ENCODE measurements at places on chromosomes 2 and 18.

DNA sequence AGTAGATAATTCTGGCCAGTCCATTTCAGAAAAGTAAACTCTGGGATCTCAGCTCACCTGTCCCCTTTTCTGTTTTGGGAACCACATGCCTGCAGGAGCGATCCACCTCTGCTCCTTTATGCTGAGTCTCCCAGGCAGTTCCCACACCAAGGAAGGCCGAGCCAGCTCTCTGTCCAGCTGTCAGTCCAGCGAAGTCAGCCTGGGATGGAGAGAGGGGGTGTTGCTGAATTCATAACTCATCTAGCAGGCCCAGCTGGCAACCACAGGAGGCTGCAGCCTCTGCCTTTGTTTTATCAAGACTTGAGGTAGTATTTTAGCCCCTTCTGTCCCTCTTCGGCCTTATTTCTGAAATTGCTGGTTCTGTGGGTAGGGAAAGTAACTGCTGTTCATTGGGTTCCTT is 209.9 kb downstream of the ARL4C start:
- DNase-seq: no peak

DNA sequence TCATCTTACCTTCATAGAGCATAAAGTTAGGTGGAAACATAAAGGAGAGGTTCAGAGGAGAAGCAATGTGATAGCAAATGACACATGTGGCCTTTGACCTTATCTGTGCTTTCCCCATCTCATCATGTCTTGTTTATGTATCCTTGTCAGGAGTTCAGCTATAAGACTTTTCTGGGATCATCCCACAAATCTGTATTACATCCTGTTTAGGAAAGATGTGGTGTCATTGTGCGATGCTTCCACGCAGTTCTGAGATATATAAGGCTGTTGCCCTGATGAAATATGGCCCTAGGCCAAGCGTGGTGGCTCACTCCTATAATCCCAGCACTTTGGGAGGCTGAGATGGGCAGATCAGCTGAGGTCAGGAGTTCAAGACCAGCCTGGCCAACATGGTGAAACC is 15.5 kb upstream of the MGAT5 start:
- no peak for DNase-seq

- DNase-seq: no peak
Measured at GRCh38 chr2:21268197-21268877, 144.6 kb downstream of the TDRD15 start.

DNA sequence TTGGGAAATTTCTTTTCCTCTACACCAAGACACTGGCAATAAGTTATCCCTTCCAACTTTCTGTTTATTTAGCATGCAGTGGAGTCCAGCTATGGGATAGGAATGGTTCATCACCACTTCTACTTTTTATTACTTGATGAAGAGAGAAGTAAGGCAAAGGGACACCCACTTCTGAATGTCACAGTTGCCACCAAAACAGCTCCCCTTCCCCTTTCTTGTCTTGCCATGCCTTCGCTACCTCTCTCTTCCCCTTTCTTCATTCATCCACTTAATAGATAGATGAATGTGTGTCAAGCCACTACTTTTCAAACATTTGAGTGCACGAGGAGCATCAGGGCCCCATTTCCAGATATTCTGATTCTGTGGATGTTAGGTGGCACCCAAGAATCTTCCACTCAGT is 59.6 kb downstream of the KCTD18 start:
- DNase-seq: no peak

DNA sequence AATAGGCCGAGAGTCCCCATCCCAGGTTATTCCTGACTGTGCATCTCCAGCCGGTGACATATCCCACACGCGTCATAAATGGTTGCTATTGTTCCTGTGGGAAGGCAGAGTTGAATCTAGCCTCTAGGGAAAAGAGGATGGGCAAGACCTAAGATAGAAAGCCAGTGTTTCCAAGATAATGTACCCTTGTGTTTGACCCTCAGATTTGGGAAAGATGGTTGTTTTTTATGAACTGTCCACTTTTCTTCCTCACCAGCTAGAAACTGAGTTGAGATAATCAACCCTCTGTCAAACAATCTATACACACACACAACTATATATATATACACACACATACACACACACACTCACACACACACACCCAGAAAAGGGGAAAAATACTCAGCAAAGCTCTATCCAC is 131.0 kb downstream of the PRKCE start:
- no peak for DNase-seq

GRCh38 chr18:76756531-76757253 is 65.7 kb upstream of the ZNF236 start:
- DNase-seq: no peak

DNA sequence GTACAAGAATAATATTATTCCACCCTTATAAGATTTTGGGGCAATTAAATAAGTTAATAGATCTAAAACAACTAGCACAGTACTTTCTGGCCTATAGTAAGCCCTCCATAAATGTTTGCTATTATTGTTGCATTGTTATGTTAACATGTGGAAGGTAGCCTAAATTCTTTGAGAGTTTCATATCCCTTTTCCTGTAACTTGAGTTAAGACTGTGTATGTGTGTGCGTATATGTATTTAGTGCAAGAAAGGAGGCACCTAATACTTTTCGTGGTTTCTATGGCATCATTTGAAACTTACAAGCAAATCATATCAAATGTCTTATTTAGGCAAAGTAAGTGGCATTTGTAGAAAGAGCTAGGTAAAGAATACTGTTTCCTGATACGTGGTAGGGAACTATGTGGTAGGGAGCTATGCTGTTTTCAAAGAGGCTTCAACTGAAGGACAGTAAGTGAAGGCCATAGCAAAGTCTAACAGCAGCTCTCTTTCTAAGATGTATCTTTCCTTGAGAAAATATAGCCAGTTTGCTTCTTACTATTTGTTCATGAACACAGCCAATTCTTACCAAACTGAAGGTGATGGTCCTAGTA is 36.8 kb upstream of the C2orf74 start:
- DNase-seq: no peak

DNA sequence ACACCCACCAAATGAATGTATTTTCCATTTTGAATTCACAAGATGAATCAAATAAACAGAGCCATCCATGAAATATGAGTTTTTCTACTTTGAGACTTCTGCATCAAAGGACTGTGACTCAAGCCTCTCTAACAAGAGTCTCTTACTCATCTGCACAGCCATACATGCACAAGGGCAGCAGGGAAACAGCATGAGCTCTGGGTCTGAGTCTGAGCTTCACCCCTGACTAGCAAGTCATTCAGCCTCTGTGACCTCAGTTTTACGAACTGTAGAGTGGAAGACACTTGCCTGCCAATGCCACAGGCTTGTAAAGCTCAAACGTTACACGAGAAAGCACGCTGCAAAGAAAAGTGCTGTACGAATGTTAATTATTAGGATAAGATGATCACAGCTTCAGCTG is 42.9 kb downstream of the MREG start:
- no peak for DNase-seq

DNA sequence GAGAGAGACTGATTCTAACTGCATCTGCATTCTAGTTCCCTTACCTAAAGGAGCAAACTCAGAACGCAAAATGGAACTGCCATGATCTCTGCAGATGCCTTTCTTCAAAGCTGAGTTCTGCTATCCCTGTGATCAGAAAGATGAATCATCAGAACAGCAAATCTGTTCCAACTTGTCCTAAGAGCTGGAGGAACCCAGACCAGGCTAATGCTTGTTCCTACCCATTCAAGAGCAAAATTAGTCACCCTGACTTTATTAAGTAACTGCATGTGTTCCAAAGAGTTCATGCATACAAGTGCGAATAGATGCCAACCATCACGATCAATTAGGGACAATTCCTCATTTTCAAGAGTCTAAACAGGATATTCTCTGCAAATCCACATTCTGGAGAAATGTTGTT is 46.5 kb downstream of the MBP start:
- DNase-seq: no peak

- DNase-seq: no peak
Measured at GRCh38 chr18:46158499-46158898, 54.3 kb downstream of the HAUS1 start.

GRCh38 chr2:75539955-75540716 is 20.6 kb downstream of the EVA1A start:
- DNase-seq: no peak

- DNase-seq: no peak
Measured at GRCh38 chr18:11021477-11021876, 127.9 kb downstream of the PIEZO2 start.

- DNase-seq: no peak
Measured at GRCh38 chr2:56449002-56449431, 265.2 kb downstream of the CCDC85A start.

GRCh38 chr18:5853253-5853652 is 42.1 kb downstream of the TMEM200C start:
- DNase-seq: no peak

- DNase-seq: no peak
Measured at GRCh38 chr2:35063836-35064235, 1291.7 kb upstream of the CRIM1 start.

GRCh38 chr2:11744631-11745394 is 1.6 kb upstream of the LPIN1 start:
- no peak for DNase-seq

DNA sequence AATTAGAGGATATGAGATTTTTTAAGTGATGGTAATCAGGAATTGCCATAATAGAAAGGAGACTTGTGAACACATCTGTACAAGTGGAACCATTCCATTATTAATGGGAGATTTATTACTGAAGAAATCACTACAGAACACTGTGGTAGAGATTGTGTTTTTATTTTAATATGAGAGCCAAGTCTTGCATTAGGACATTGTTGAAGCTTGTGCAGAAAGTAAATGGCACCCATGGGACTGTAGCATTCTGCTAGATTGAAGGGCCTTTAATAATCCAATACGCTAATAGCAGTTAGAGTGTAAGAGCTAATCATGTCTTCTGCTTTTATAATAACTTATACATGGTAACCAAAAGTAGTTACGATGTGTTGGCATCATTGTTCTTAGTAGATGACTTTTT is 83.6 kb downstream of the VRK2 start:
- no peak for DNase-seq

- DNase-seq: no peak
Measured at GRCh38 chr18:57278933-57279332, 73.4 kb upstream of the ST8SIA3 start.

- DNase-seq: no peak
Measured at GRCh38 chr2:58594175-58594574, 353.1 kb upstream of the FANCL start.

DNA sequence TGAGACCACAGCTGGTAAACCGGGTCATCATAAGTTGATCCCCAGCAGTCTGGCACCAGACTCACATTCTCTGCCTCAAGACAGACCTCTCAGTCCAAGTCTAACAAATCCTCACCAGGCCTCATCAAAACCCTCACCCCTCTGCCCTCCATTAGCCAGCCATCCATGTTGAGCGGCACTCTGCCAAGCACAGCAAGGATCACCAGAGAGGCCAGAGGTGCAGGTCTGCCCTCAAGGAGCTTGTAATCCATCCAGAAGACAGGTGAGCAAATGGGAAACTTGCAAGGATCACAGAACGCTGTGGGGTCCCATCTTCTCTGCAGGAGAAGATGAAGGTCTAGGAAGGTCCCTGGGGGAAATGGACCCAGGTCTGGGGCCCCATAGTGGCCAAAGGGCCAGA is 63.6 kb downstream of the TNS1 start:
- no peak for DNase-seq

GRCh38 chr2:17600556-17601204 is 60.2 kb downstream of the VSNL1 start:
- no peak for DNase-seq

DNA sequence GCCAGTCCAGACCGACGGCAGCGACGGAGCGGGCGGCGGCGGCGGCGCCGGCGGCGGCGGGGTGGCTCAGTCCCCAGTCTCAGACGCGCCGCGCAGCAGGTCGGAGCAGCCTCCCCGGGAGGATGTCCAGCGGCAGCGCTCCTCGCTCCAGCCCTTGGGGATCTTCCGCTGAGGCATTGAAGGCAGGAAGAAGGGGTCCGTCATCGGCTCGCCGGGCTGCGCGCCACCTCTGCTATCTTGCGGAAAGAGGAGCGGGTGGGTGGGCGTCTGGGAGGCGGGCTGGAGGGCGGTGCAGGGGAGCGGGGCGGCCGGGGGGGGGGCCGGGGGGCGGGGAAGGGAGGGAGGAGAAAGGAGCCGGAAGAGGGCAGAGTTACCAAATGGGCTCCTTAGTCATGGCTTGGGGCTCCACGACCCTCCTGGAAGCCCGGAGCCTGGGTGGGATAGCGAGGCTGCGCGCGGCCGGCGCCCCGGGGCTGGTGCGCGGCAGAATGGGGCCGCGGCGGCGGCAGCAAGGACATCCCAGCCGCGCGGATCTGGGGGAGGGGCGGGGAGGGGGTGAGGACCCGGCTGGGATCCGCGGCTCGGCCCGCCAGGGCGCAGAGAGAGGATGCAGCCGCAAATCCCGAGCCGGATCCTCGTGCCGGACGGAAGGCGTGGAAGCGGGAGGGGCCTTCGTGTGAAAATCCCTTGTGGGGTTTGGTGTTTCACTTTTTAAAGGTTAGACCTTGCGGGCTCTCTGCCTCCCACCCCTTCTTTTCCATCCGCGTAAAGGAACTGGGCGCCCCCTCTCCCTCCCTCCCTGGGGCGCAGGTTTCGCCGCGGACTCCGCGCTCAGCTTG is at the start of gene NETO1:
Gene NETO1 (minus strand): TSS at position 242 of the 839 bp plus-strand sequence. CDS start 696 bp downstream, outside the sequence.
- DNase-seq: no peak

DNA sequence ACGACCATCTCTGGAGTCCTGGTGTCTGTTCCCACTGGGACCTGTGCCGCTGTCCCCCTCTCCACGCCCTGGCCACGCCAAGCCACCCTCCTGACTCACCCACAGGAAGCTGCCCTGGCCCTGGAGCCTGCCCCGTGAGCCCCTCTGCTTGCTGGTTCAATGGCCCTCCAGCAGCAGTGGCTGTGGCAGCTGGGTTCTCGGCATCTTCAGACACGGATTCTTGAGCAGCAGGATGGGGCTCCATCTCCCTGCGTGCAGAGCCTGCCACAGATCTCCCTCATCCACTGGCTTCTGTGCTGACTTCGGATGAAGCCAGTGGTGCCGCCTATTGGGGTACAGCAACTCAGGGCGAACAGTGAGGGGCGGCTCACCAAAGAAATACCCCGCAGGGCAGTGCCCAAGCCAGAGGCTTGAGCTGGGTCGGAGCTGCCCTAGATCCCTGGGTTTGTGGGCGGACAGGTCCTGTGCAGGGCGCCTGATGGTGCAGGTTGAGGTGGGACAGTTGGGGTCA is 14.0 kb downstream of the CAPN10 start:
- no peak for DNase-seq

- DNase-seq: no peak
Measured at GRCh38 chr2:152600697-152601096, 116.6 kb downstream of the PRPF40A start.

GRCh38 chr2:98479959-98480524 is 35.4 kb downstream of the INPP4A start:
- no peak for DNase-seq

DNA sequence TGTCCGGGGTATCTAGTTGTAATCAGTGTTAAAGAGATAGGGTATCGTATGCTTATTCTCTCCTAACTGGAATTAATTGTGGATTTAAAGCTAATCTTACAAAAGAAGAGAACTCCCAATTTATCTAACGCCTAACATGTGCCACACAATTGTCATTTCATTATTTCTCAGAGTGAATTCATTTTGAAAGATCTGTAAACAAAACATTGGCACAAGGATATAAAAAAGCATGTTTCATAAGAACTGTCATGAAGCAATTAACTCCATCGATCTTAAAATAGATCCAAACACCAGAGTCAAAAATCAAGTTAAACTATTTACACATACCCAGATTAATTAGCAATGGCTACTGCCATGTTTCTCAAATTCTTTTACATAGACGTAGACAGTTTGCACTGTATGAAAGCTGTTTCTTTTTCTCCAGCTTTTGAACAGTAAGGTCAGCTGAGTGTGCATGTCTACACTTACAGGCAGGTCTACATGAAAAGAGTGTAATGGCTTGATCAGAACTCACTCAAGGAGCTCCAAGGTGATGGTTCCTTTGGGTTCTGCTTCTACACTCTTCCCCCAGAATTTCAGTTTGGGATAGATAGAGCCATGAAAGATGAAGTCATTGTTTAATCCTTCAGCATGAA is 38.8 kb downstream of the CABYR start:
- DNase-seq: no peak
